Smooth muscle cell of the brain vasculature (primary cell): ENCODE measurements at places on chromosomes 7 and 10.

DNA sequence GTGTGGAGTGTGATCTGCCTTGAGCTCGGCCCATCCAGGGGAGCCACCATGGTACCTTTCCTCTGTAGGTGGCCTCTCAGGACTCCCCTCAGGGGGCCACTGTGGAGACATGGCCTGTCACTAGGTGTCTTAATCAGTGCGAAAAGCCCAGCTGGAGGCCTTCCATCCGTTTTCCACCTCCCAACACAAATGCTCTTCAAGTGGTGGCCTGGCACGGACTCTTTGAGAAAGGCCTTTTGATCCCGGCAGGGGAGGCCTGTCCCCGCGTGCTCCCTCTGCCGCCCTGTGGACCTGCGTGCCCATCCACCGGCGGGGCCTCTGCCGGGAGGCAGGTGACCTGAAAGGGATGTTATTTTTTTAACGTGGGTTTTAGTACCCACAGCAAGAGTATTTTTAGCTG is 149.5 kb downstream of the RGS10 start:
- DNase-seq = no peak

- no peak for DNase-seq
These were observed 162.3 kb downstream of the ZMYND11 start for GRCh38 chr10:297567-297966.

DNA sequence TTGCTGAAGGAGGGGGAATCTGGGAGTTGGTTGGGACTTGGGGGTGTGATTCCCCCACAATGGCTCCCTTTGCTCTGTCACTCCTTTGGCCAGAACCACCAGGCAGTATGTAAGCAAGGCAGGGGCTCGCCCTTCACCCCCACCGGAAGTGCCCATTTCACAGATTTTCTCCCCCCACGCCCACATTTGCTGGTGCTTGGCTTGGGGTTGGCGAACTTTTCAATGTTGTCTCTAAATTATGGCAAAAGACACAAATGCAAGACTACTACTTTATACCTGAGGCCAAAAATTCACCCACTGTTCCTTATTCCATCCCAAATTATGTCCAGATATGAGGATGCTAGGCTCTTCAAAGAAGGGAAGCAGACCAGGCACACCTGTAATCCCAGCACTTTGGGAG is 24.5 kb downstream of the RBAK start:
- no peak for DNase-seq

DNA sequence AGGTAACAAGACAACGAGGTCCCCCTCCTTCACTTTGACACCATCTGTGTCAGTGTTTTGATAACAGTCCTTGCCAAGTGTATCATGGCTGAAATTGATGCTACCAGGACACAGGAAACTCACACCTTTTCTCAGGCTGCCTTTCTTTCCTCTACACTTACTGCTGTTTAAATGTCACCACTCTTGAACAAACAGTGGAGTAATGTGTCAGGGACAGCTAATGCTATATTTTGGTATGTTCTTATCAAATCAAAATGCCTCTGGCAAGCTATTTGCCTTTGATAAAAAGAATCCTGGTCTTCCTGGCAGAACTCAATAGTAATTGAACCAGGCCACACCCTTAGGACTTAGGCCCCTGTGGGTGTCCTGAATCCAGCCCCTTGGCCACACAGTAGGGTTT is 692.9 kb downstream of the LRMDA start:
- DNase-seq = no peak

- no peak for DNase-seq
These were observed 40.5 kb upstream of the RNF148 start for GRCh38 chr7:122743211-122743610.

DNA sequence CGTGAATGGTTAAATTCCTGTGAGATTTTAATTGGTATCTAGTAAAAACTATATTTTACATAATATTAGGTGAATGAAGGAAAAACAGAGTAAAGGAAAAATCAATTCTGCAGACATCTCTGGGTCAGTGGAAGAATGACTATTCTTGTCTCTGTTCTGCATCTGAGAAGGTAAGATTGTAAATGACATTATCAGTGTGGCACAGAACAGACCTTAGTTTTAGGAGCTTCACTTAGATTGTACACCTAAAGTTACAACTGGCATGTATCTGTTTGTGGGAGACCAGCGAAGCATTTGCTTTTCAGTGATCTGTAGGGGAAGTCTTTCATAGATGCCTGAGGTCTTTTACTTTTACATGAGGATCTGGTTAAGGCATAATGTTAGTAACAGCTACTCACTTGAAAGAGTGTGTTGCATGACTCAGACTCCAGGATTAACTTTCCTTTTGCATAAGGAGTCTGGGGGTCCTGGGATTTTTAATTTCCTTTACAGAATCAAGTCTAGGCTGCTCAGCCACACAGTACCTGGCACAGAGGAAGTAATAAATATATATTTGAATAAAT is 56.2 kb downstream of the JMJD1C start:
- DNase-seq = no peak

DNA sequence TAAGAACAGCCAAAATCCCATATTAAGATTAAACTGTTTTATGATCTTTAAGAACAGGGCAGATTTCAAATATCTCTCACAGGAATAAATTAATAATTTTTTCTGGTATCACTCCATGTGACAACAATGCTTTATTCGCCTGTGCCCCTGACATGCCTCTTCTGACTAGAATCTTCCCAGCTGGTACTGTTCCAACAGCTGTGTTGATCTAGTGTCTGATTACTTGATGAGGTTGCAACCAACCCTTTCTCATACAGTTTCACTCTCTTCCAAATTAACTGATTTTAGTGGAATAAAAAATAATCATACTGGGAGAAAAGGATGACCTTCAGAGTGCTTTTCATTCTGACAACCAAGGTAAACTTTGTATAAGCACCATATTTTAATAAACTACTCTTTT is 151.9 kb downstream of the CHRM2 start:
- peak; percentile 69 for DNase-seq

- DNase-seq = no peak
These were observed 42.9 kb downstream of the CHN2 start for GRCh38 chr7:29237489-29237888.

DNA sequence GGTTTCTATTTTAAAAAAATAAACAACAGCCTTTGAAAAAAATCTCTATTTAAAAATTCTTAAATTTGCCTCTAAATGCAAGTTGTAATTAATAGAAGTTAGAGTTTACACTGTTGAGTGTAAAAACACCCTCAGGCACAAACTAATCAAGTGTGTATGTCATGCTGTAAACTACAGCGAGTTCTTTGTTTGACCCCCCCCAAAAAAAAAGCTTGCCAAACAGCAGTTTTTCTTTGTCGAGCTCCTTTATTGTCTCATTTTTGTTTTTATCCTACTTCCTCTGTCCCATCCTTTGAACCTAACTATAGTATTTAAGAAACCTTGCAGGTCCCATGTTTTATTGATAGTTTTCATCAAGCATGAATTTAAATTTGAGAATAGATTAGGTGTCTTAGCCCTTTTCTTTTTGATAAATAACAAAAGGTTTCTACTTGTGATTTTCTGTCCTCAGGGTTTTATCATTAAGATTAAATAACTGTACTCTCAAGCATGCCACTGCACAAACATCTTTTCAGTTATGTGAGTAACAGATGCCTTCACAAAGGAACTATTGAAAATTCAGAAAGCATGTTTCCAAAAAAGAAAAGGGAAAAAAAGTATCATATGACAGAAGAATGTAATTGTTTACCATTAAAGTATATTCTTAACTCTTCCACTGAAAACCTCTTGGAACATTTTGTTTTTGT is 176.0 kb downstream of the ARID5B start:
- no peak for DNase-seq

- DNase-seq = no peak
These were observed 2.9 kb downstream of the MTPAP start for GRCh38 chr10:30346131-30346530.

DNA sequence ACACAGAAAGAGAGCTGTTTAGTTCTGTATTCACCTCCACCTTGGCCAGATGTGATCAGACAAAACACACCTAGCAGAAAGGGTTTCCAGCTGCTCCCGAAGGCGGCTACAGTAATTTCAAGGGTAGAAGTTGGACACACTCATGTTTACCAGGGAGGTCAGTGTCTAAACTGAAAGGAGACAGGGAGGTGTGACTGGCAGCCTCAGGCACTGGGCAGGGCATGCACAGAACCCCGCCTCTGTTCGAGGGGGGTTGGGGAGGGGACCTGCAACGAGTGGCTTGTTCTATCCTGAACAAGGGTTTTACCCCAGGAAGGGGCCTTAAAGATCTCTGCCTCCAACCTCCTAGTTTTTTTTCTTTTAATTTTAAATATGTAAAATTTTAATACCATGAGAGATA is 49.6 kb downstream of the BPGM start:
- no peak for DNase-seq

- no peak for DNase-seq
These were observed 456.5 kb downstream of the GATA3 start for GRCh38 chr10:8511026-8511425.

DNA sequence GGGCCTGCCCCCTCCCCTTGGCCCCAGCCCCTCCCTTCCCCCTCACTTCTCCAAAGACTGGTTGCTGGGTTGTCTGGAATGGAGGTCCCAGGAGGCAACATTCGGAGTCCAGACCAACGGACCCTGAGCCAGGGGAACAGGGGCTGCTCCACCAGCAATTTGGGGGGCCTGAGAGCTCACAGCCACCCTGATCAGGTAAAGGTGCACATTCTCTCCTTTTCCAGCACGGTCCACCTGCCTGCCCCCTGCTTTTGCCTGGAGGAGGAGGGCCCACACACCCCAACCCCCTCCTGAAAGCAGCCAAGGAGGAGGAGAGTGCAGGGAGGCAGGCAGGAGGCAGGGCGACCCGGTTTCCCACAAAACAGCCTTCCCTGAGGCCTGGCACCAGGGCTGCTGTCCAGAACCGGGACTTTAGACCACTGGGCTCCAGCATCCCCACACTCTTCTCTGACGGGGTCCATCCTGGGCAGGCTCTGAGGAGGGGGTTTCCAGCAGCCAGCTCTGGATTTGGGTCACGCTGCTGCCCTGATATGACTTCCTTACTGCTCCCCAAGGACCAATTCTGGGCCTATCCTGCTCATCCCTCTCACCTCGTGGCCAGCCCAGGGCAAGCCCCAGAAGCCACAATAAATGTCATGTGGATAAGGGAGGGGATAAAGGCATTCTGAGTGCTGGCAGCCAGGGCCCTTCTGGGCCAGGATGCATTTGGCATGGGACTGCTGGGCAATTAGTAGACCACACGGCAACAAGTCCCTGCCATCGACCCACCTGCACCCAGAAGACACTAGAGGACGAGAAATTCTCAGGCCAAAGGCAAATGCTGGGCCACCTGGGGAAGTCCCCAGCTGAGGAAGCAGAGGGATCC is 1.1 kb upstream of the CAMK2B start:
- DNase-seq = no peak

GRCh38 chr10:97718659-97719142 is 5.2 kb downstream of the MARVELD1 start:
- no peak for DNase-seq

DNA sequence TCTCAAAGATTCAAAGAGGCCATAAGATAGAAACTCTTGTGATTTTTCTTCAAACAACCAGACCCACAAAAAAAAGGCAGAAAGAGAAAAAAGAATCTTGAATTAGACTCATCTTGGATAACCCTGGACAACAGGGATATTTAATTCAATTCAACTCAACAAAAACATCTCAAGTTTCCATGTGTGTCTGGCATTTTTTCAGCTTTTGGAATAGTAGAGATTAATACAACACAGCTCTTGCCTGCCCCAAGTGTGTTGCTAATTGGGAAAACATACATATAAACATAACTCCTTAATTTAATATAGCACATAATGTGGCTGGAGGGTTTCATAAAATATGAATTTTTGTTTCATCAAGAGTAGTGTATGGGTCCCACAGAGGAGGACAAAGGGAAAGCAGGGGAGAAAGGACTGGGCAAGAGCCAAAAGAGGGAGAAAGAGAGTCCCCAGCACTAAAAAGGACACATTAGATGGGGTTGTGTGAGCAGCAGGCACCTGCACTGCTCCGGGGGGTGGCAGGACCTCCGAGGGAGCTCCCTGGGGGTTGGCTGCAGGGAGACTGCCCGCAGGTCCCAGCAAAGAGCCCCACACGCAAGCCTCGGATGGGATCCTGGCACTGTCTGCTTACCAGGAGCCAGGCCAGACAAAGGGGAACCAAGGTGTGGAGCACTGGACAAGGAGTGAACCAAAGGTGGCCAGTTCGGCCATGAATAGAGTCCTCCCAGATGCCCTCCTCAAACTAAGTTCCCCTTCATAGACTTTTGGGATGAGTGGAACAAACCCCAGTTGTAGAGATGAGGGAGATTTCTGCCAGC is 65.6 kb upstream of the TMEM72 start:
- DNase-seq = no peak

DNA sequence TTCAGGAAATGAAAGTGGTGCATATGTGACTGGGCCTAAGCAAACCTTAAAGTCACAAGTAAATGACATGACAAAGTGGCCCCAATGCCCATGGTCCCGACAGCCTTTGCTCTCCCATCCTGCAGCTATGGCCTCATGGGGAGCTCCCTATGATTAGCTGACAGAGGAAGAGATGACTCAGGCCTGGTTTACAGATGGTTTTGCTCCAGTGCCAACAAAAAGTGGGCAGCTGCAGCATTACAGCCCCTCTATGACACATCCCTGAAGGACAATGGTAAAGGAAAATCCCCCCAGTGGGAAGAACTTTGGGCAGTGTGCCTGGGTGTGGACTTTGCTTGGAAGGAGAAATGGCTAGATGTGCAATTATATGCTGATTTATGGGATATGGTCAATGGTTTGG is 105.1 kb upstream of the ADCY1 start:
- no peak for DNase-seq
